NCI-H2081 (cell line): ENCODE measurements at places on chromosomes 7 and 10.
A peak's percentile ranks its signal among the peaks of the same experiment; 100 is the strongest.

- DNase-seq: peak; percentile 74
Observed at GRCh38 chr7:22559829-22560489, 60.0 kb upstream of the STEAP1B start.

GRCh38 chr10:14839305-14839695 lies 1.2 kb downstream of the HSPA14 start:
- DNase-seq: no peak

DNA sequence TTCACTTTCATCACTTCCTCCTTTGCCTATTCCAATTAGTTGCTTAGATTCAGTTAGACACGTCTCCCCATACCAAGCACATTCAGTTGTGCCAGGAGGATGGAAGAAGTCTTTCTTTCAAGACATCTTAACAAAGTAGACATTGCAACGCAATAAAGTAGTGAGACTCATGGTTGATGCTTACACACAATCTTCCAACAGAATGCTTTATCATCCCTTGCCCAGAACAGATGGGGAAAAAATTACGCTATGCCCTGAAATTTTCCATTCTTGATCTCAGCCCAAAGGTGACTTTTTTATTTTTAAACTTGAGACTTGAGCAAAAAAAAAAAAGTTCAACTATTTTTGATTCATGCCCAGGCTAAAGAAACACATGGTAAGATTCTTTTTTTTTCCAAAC lies 74.9 kb downstream of the KCNMA1 start:
- no peak for DNase-seq

DNA sequence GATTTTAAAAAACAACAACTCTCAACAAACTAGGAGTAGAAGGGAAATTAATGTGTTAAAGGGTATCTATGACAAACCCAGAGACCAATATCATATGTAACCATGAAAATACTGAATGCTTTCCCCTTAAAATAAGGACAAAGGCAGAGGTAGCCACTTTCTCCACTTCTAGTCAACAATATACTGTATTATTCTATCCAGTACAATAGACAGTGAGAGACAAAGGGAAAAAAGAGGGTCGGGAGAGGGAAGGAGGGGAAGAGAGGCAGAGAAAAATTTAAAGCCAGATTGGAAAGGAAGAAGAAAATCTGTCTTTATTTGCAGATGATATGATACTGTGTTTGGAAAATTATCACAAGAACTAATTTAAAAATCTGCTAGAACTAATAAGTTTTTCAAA lies 39.1 kb upstream of the WDFY4 start:
- DNase-seq: no peak

DNA sequence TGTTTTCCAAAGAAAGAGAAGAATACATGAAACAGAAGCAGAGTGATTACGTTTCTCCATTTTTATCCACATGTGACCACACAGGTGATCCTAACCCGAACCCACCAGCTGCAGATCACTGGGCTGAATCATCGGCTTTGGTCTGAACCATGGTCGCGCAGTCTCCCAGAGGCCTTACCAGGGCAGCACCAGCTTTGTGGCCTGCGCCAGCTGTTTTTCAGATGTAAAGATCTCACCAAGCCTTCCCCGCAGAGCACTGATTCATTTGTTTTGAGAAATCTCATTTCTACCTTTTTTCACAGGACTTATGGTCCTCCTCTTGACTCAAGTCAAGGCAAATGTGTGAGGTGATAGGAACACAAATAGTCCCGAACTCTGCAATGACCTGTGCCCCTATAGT lies 207.0 kb upstream of the PPP2R2D start:
- no peak for DNase-seq

DNA sequence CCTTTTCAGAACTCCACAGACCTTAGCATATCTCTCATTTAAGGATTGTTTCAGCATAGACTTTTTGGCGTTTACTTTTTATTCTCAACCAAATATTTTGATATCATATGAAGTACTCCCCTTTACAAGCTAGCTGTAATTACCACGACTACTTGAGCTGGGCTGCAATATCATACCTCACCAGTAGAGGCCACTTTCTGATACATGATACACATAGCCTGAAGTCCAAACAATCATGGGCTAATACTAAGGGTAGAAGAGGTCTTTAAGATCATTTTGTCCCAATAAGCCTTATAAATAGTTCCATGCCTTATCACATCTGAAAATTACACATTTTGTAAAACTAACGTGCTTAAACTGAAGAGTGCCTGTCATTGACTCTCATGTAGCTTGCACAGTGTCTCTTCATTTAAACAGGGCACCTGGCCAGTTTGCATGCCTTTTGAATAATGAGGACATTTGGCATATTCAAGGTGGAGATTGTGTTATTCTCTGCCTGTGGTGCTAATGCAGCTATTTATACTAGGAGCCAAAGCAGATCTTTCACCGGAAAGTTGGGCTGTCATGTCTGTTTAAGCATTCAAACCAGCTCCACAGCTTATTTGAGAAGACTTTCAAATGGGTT lies 403.7 kb upstream of the ZMIZ1 start:
- no peak for DNase-seq

DNA sequence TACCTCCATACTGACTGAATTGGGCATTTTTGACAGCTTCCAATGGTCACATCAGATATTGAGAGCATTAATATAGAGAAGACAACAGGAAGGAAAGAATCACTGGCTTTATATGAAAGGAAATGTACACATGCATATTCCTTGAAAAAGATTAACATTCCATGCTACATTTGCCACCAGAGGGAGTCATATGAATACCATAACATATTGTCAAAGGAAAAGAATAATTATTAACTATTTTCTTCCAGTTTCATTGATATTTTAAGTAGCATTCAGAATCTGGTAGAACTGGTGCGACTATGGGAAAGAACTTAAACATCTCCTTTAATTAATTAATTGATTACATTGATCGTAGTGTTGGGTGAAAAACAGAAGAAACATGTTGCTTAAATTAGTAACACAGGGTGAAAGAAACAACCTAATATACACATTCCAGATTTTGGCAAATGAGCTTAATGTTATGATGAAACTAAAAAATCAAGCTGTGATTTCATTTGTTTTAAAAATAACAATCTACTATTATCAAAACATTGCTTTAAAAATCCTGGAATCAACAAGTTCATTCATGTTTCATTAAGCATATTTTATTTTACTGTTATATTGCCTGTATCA lies 71.5 kb downstream of the GPR85 start:
- DNase-seq: peak; percentile 58

DNA sequence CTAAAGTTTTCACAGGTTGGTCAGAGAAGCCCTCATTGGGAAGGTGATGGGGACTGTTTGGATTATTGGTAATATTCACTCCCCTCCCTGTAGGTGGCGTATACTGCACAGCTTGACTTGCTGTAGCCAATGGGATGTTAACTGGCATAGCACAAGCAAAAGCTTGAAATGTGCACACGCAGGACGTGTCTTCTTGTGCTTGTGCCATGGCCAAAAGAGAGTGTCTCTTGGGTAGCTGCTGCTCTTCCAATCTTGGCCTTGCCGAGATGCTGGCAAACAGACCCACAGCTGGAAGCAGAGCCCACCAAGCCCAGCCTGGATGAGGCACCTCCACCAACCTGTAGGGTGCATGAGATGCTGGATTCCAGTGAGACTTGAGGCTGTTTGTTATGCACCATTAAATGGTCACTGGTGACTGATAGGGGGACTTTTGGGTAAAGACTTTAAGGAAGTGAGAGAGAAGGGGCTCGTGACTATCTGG lies 266.0 kb downstream of the GRID1 start:
- peak; percentile 57 for DNase-seq

DNA sequence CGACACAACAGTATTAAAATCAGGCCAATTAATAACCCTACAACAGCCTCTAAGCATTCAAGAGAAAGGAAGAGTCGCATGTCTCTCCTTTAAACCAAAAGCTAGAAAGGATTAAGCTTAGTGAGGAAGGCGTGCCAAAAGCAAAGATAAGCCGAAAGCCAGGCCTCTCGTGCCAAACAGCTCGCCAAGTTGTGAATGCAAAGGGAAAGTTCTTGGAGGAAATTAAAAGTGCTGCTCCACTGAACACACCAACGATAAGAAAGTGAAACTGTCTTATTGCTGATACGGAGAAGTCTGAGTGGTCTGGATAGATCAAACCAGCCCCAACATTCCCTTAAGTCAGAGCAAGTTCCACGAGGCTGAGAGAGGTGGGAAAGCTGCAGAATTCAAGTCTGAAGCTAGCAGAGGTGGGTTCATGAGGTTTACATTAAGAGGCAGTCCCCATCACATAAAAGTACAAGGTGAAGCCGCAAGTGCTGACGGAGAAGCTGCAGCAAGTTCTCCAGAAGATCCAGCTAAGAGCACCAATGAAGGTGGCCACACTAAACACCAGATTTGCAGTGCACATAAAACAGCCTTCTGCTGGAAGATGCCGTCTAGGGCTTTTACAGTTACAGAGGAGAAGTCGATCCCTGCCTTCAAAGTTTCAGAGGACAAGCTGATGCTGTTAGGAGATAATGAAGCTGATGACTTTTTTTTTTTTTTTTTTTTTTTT lies 194.8 kb downstream of the MAD1L1 start:
- no peak for DNase-seq

GRCh38 chr10:97707134-97707861 lies 6.2 kb upstream of the MARVELD1 start:
- no peak for DNase-seq

DNA sequence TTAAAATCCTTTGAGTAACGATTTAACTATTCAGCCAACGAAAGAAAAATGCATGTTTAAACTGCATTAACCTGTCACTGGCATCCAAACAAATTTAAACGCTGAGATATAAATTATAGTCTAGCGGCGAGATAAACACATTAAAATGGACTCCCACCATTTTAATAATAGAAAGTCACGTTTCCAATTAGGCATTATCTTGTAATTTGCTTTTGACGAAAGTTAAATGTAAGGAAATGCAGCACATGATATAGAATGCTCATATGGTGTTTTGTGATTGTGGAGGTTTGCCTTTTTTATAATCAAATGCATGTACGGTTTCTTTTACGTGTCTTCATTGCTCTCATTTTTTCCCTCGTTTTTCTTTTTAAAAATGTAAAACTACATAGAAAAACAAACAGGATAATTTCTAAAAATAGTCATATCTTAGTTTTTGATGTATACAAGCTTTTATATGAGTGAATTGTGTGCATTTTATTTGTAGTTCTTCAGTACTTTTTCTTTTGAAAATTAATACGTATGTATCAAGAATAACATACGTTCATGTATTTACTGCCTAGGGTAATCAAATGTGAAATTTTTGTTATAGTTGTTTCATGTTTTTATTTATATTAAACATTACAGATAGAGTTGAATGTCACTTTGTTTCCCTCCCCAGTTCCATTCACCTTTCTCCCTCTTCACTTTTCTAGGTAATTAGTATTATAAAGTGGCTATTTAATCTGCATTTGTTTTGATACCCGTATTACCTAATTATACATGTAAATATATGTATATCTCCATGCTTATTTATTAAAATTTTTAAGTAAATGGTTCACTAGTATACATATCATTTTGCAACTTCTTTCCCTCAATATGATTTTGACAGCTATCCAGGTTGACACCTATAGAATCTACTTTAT lies 1.1 kb upstream of the KLF14 start:
- peak; percentile 26 for DNase-seq

GRCh38 chr7:134829380-134829986 lies 50.0 kb downstream of the CALD1 start:
- DNase-seq: no peak

- no peak for DNase-seq
Observed at GRCh38 chr7:112192236-112193154, 13.7 kb downstream of the DOCK4 start.

DNA sequence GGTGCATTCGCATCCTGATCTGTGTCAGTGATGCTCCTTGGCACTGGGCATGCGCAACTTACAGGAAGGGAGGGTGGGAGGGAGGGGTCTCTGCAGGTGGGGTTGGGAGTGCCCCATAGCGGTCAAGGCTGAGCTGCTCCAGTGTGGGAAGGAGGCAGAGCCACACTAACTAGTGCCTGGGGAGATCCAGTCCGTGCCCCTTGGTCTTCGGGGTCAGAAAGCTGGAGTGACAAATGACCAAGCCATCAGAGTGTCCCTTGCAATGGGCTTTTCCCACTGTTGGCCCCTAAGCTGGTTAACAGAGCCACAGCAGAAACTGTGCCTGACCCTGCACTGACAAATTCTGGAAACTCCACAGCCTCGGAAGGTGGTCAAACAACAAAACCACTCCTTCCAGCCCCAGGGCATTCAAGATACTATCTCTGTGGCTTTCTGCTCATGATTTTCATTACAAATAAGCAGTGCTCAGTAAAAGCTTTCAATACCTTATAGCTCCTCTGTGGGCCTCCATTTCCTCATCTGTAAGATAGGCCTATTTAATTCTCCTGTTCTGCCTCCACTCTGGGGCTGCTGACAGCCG lies 138.1 kb upstream of the UNC5B start:
- no peak for DNase-seq

GRCh38 chr7:30349170-30349569 lies 64.8 kb downstream of the ZNRF2 start:
- no peak for DNase-seq

DNA sequence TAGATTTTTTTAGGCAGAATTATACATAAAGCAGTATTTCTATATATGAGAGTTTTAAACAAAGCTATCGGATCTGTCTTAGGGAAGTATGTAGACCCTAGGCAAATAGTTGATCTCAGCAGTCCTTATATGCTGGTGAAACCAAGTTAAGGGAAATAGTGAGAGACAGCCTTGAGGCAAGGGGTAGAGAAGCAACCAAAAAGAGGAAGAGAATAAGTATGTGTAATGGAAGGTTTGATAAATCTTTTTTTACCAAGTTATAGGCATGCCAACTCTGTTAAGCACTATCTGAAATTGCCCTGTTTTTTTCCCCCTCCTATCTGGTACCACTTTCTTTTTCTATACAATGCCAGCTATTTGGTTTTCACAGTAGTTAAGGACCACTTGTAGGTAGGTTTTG lies 19.9 kb downstream of the SPAG6 start:
- no peak for DNase-seq

- DNase-seq: no peak
Observed at GRCh38 chr7:111294494-111294893, 203.6 kb downstream of the LRRN3 start.

DNA sequence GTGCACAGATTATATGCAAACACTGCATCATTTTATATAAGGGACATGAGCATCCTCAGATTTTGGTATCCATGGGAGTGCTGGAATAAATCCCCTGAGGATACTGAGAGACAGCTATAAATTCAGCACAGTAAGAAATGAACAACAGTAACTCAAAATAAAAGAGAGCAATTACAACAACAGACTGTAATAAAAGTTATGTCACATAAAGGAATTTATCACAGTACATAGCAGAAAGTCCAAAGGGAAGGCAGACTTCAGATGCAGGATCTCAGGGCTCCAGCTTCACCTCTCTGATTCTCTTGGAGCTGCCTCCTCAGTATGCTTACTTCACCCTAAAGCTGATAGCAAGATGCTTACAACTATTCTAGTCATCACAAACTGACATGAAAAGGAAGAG lies 43.9 kb upstream of the STRIP2 start:
- no peak for DNase-seq

- DNase-seq: peak; percentile 40
Observed at GRCh38 chr10:32367793-32368453, 21.0 kb upstream of the EPC1 start.

GRCh38 chr10:97708976-97709946 lies 4.3 kb upstream of the MARVELD1 start:
- no peak for DNase-seq

GRCh38 chr10:5860066-5860465 lies 29.6 kb downstream of the ANKRD16 start:
- no peak for DNase-seq

GRCh38 chr7:2602406-2603043 lies 29.3 kb upstream of the TTYH3 start:
- DNase-seq: no peak

GRCh38 chr7:137343281-137343841 lies at the start of gene PTN:
Gene PTN, minus strand, starts transcription at chr7:137343733. Its CDS starts 88,760 bp downstream, at chr7:137254973.
- peak; percentile 33 for DNase-seq

- DNase-seq: no peak
Observed at GRCh38 chr10:43194266-43194665, 56.0 kb downstream of the CSGALNACT2 start.

- DNase-seq: no peak
Observed at GRCh38 chr10:43942096-43942850, 293.6 kb upstream of the ZNF32 start.
